NCI-H2029 (cell line): ENCODE measurements at places on chromosomes 2 and 18.

DNA sequence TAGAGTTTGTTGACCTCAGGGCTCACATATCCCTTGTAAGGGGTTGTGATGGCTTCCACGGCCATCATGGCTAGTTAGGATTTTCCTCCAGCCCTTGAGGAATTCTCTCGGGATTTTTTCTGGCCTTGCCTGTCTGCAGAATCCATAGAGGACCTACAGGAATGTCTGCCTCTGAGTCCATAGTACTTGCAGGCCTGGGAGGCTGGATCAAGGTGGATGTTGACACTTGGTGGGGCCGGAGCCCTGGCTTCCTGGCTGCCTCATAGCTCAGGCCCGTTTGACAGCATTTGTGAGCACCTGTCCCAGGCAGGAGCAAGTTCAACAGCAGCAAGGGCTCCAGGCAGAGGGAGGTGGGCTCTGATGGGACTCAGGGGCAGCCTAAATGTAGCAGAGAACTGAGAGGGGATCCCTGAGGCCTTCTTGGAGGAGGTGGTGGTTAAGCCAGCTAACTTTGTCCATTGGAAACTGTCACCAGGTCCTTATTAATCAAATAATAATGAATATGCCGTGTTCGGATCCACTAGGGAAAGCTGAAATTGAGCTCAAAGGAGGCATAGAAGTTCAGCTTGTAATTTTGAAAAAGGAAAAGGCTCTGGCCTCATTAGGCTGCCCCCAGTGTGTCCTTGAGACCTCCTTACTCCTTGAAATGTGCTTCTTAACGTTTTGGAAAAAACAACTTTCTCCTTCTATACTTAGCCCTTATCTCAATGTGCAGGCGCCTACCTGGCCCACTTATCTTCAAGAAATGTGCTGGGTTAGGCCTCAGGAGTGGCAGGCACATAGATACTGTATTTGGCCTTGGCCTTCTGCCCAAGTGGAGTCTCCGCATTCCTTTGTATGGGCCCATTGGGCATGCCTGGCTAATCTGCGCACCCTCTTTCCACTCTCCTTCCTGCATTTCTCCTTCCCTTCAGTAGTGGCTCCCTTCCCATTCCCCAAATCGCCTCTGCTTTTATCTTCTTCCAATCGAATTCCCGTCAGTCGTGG lies 66.9 kb downstream of the HPCAL1 start:
- DNase-seq, result no peak

GRCh38 chr18:24497031-24497754 lies 36.8 kb downstream of the HRH4 start:
- no peak for DNase-seq

GRCh38 chr2:98381494-98381893 lies 35.2 kb downstream of the CNGA3 start:
- DNase-seq, result no peak

- DNase-seq, result no peak
Observed at GRCh38 chr2:75594596-75594995, 33.9 kb upstream of the EVA1A start.

- DNase-seq, result no peak
Observed at GRCh38 chr2:105496271-105496670, 97.4 kb upstream of the FHL2 start.

DNA sequence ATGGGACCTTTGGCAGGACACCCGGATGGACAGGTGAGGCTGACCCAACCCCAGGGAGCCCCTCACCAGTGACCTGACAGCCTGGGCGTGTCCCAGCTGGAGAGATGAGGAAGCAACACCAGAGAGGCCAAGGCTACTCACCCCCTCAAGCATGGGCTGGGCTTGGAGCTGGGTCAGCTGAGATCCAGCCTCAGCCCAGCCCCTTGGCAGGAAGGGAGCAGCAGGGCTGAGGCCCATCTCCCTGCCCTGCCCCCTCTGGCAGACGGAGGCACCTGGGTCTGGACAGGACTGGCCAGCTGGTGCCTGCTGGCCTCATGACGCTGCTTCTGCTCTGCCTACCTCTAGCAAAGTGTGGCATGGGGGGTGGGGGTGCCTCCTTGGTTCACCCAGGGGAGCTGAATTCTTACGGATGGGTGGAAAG lies 37.8 kb downstream of the HS6ST1 start:
- DNase-seq, result no peak

GRCh38 chr2:209581040-209581439 lies 157.2 kb downstream of the MAP2 start:
- DNase-seq, result no peak

- DNase-seq, result no peak
Observed at GRCh38 chr2:36485521-36485920, 112.4 kb downstream of the FEZ2 start.

DNA sequence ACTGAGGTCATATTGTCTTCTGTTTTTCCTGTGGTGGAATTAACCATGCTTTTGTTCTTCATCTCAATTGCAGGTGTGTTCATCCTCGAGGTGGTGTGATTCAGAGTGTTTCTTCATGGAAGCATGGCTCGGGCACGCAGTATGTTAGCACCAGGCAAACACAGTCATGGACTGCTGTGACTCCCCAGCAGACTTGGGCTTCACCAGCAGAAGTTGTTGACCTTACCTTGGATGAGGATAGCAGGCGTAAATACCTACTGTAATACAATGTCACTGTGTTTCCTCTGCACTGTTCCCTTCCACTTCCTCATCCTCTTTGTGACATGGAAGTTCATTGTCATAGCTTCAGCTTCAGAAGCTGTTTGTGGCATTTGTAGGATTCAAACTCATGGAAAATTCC lies 158.7 kb downstream of the HAUS1 start:
- DNase-seq, result no peak

- no peak for DNase-seq
Observed at GRCh38 chr2:158021226-158021625, 80.5 kb upstream of the UPP2 start.

DNA sequence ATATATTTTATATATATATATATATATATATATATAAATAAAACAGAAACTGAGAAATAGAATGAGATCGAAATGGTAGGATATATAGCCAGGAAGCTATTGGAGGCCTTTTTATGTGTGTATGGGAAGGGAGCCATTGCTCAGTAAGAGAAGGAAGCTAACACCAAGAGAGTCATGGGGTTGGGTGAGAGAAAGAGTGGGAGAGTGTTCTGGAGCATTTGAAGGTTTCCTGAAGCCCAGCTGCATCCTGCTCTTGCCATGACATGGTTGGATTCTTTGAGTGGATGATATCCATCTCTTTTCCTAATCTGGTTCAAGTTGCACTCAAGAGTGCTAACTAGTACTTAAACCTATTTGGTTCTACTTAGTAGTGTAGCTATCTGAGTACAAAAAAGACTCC lies 282.3 kb downstream of the DYSF start:
- DNase-seq, result no peak

GRCh38 chr2:151200277-151200676 lies 61.4 kb downstream of the RBM43 start:
- DNase-seq, result no peak

GRCh38 chr2:102166189-102166845 lies 20.5 kb upstream of the IL1RL2 start:
- DNase-seq, result no peak

DNA sequence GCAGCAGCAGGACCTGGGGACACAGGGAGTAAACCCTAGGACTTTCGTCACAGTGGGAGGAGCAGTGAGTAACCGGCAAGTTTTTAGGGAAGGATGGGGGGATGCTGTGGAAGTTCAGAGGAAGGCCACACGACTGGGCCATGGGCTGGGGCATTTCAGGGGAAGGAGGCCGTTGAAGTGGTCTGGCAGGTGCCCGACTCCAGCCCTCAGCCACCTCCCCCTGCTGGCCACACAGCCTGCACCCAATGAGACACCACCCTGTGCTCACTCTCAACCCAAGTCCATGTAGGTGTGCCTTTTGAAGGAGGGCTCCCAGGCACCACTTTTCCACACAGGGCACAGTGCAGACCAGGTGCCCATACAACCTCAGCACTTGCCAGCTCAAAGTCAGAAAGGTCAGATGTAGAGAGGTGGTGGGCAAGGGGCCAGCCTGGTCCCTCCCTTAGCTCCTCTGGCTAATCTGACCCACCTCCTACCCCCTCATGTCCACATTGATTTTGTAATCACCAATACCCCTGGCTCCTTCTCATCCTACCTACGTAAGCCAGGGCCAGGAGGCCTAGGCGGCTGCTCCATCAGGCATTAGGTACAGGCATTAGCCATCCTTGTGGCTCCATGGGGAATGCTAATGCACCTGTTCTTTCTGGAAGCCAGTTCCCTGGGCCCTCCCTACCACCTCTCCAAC lies 211.2 kb downstream of the SMAD2 start:
- DNase-seq, result no peak

DNA sequence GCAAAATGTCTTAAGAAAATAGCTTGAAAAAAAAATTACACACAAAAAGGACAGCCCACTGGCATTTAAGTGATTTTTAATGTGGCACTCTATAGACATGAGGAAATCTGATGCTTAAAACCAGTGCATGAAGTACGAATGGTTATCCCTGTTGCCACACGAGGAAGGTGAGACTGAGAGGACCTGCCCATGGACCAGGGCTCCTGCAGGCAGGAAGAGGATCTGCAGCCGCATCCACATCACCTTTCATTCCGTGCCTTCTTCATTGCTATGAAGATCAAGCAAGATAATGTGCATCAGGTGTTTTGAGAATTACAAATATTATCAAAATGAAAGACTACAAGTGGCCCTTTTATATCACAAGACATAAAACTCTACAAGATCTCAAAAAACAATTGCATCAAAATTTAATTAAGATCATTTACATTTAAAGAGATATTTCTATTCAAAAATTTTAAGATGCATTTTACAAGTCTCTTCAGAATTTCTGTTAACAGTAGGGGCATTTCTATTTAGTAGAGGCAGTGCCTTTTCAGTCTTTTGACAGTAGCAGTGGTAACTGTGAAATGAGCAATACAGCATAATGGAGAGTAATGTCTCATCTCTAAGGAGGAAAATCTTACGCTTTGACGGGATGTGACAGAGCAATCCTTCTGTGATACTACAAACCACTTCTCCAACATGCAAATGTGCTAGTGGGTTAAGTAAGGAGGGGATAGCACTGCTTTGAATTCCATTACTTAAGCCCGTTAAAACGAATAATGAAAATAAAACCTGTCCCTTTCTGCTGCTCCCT lies 83.4 kb downstream of the SLC5A7 start:
- no peak for DNase-seq

GRCh38 chr18:77124452-77124922 lies 8.1 kb downstream of the MBP start:
- no peak for DNase-seq

DNA sequence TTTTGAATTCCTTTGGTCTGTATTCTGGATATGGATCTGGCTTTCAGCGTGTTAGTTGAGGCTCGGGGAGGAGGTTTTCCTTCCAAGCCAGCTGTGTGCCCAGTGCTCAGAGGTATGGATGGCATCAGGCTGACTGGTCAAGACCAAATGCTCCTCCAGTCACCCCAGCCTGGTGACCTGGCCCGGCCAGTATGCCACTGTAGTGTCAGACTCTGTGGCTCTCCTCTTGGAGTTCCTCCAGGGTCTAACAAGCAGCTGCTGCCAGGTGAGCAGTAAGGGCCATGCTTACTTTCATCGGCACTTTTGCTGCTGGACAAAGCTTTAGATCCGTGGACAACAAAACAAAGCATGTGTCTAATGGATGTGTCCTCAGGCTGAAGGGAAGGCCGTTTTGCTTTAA lies 44.1 kb downstream of the CABLES1 start:
- DNase-seq, result no peak

GRCh38 chr2:28293416-28293815 lies 99.2 kb upstream of the FOSL2 start:
- DNase-seq, result no peak

DNA sequence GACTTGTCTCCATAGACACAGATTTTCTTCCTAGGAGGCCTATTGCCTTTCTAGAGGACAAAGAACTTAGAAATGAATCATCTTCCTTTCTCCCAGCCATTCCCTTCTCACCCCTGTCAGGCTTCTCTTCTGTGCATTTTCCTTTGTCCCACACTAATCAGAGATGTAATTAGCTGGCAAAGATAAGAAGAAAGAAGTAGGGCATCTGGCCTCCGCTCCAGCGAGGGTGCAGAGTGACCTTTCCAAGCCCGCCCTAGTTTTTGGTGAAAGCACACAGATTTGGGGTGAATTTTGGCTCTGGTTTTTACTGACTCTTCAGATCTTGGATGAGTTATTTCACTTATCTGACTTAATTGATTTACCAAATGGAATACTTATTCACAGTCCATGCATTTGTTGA lies 626.5 kb downstream of the ZEB2 start:
- DNase-seq, result no peak

DNA sequence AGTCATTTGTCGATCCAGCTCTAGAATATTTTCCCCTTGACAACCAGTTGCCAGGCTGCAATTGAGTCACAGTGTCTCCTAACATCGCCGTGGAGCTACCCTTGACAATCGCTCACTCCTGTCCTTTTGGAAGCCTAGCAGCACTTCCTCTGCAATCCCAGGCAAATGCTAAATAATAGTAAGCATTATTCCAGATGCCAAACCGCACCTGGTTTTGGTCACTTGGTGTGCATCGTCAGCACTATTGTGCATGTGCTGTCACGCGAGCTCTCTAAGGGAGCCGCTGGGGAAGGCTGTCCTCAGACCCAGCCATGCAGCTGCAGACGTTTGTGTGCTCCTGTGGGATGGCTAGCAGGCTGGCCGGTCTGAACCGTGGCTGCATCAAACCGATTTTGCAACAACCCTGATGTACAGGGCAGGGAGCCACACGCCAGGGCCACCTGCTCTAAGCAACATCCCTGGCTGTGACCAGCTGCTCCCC lies 549.5 kb upstream of the ID2 start:
- DNase-seq, result no peak

DNA sequence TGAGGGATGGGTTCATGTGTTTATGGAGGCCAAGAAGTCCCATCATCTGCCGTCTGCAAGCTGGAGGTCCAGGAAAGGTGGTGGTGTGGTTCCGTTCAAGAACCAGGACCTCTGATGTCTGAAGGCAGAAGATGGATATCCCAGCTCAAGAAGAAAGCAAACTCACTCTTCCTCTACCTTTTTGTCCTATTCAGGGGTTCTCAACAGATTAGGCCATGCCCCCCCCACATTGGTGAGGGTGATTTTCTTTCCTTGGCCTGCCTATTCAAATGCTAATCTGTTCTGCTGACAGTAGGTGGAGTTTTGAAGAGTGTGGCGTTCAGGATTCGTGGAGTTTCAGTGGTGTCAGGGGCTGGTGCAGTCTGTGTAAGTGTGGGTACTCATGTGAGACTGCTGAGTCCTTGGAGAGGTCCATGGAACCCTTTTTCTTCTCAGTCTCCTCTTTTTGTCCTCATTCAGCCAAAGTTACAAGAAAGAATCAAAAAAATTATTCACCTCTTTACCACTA lies 5.9 kb downstream of the MSL3B start:
- no peak for DNase-seq
